ENCODE measurements at places on chromosomes 13 and 19. TPM values are rescaled to one million over a fixed set of nuclear protein-coding genes. Genes with fewer than 3 reads are reported as not detected.

The ZSCAN1 gene
- 0.69 TPM for total RNA-seq

The NOTCH3 gene
- total RNA-seq: 3.8 TPM

The RASAL3 gene
- not detected for total RNA-seq

The PEG3 gene
- 9.5 TPM for total RNA-seq

The CRX gene
- total RNA-seq: not detected

The KCNRG gene
- total RNA-seq: 0.14 TPM

The RASL11A gene
- total RNA-seq: 1.8 TPM

The PTH2 gene
- total RNA-seq: not detected

The FAAP24 gene
- total RNA-seq: 4.2 TPM

The ZNF625 gene
- total RNA-seq: 4.6 TPM

The TMEM238 gene
- 16.3 TPM for total RNA-seq

The ARHGAP45 gene
- 6.7 TPM for total RNA-seq

The GJB6 gene
- 0.29 TPM for total RNA-seq

The ZNF536 gene
- not detected for total RNA-seq

- no peak for DNase-seq
Observed at GRCh38 chr19:11367528-11367927, 6.9 kb upstream of the SWSAP1 start.

- DNase-seq: no peak
Observed at GRCh38 chr13:82688400-82688994, 1193.8 kb downstream of the SLITRK1 start.

GRCh38 chr13:95813139-95813538 is 136.2 kb downstream of the DNAJC3 start:
- DNase-seq: no peak

DNA sequence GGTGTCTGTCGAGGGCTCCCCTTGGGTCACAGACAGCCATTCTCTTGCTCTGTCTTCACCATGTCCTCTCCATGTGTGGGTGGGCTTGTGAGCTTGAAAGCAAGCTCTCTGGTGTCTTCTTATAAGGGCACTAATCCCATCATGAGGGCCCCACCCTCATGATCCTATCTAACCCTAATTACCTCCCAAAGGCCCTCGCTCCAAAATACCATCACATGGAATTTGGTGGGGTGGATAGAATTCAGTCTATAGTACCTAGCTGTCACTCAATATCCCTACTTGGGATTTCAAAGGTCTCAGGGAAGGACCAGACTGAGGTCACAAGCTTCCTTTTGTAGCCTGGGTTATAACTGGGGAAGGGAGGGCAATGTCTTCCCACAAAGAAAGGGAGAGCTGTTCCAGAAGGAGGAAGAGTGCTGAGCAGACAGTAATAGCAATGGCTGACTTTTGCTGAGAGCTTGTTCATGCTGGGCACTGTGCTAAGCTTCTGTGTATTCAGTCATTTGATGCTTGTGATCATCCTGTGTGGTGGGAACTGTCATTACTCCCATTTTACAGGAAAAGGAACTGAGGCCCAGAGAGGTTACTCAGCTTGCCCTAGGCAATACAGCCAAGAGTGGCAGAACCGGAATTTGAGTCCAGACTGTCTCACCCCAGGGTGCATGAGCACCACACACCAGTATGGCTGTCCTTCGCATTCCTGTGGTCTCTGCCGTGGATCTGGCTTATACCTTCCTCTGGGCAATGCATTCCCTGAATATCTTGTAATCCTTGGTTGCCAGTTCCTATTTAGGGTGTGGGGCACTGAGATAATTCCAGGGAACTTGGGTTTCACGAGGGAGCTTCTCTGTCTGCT is 8.2 kb downstream of the FXYD5 start:
- no peak for DNase-seq

- DNase-seq: no peak
Observed at GRCh38 chr19:17352608-17353280, 15.4 kb downstream of the GTPBP3 start.

DNA sequence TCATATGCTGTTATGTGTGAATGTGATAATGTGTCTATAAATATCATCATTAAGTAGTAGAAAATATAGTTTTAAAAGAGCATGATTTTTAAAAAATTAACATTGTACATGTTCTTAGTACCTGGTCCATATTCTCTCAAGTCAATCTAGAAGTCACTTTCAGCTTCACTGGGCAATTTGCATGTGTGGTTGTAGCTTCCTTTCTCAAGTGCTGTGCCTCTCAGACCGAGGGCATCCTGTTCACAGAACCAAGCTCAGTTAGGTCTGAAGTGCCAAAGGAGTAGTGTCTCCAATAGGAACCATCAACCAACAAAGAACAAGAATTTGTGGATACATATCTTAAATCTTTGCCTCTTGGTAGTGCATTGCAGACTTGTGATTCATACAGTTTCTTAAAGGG is 541.8 kb upstream of the SLC10A2 start:
- DNase-seq: no peak

GRCh38 chr19:44626048-44626624 is 12.8 kb downstream of the IGSF23 start:
- peak; percentile 99 for DNase-seq

GRCh38 chr19:20038358-20039202 is 725 bp downstream of the ZNF682 start:
- DNase-seq: no peak

- no peak for DNase-seq
Observed at GRCh38 chr13:28718196-28718542, 601 bp downstream of the SLC46A3 start.

- no peak for DNase-seq
Observed at GRCh38 chr13:20441879-20442278, 83.8 kb downstream of the CRYL1 start.

DNA sequence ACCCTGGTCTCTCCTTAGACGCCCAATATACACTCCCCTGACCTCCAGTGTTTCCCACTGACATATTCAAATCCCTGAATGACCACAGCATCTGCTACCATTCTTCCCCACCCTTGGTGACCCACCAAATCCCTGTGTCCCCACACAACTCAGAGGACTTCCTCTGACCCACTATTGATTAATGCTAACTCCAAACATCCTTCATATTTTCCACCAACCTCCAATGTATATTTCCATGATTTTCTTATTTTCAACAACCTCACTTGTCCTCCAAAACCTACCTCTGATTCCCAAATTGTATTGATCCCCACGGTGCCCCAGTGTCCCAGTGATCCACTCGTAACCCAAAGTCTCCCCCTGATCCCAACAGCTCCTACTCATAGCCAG is 526 bp upstream of the DMWD start:
- DNase-seq: no peak

- no peak for DNase-seq
Observed at GRCh38 chr13:46181840-46182490, at the start of gene LCP1. LCP1 (minus strand) TSS chr13:46182177; CDS start chr13:46159662, 22,515 bp downstream.

GRCh38 chr19:17328517-17329365 is 5.9 kb downstream of the ANO8 start:
- DNase-seq: no peak

DNA sequence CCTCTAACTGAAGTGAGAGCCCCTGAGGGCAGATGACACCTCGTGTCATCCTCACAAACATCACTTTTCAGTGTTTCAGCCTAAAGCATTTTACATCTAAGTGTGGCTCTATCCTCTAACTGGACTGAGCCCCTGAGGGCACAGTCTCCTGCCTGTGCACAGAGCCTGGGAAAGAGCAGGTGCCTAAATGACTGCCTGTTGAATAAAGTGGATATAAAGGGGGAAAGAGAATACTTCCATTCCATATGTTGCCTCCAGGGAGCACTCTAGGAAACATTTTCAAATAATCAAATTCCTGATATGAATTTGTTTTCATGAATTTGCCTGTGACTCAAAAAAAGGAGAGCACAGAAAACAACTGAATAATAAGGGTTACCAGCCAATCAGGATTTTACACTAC is 32.2 kb downstream of the CNMD start:
- DNase-seq: no peak

- no peak for DNase-seq
Observed at GRCh38 chr13:89454681-89455080, 1783.5 kb downstream of the SLITRK5 start.

- no peak for DNase-seq
Observed at GRCh38 chr13:52673465-52673864, 20.8 kb downstream of the SUGT1 start.

DNA sequence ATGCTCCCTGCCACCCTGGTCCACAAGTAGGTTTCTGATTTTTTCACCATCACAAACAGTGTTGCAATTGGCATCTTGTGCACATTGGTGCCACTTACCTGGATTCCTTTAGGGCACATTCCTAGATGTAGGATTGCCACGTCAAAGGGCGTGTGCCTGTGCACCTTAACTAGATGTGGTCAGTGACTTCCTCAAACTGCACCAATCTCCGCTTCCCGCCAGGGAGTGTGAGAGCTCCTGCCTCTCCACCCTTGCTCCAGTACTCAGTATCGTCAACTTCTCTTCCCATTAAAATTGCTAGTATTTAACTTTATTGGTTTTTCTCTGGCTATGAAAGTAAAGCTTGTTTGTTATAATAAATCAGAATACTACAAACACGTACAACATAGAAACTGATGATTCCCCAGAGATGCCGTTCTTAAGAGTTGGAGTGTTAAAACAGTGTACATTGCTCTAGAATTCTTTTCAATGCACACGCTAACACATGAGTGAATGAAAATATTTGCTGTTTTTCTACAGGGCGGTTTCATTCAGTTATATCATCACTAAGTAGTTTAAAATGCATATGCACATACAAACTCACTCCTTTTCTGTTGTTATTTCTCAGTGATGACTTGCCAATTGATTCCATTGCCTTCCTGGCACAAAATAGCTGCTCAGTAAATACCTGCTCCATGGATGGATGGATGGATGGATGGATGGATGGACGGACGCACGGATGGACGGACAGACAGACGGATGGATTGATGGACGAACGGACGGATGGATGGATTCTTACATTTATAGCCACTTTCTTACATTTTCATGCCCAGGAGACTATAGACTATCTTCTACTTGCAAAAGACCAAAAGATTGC is 23.4 kb downstream of the CCNE1 start:
- DNase-seq: no peak

DNA sequence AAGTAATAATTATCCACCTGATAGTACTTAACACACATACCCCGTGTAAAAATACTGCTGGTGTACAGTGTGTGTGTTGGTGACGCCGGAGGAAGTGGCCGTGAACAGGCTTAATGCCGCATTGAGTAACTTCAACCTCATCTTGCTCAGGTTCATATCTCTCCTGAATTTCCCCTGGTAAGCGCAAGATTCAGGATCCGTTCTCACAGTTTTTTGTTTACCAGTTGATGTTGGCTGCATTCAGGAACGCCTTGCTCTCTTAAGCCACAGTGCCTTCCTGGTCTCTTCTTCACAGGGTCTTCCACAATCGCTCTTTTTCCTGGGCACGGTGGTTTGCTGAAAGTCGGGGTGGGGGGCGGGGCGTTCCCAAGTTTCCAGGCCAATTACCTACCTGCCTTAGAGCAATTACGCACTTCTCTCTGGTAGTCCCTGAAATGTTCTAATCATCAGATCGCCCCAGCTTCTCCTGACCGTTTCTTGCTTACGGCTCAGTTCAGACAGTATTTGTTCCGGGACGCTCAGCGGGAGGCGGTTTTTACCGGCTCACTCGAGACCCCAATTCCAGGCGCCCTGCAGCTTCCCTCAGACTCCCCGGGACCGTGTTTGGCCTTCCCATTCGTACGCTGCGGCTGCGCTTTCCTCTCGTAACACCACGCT is 706 bp upstream of the DNAJC3 start:
- DNase-seq: peak; percentile 39

DNA sequence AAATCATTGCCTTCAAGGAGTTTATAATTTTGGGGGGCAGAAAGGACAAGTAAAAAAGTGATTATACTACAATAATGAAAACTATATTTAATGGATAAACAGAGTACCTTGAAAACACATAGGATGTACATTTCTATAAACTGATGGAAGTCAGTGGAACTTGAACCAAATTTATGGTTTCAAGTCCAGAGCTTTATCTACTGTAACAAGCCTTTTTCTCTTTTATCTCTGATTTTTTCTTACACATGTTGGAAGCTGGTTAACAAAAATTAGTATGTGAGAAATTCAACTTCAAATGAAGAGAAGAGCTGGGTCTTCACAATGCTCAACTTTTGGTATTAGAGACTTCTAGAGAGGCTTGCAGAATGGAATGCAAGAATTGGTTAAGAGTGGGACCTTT is 393.6 kb downstream of the LMO7 start:
- DNase-seq: no peak

GRCh38 chr13:110135977-110136597 is 170.9 kb downstream of the COL4A1 start:
- no peak for DNase-seq

- DNase-seq: no peak
Observed at GRCh38 chr13:63595811-63596210, 2180.2 kb upstream of the PCDH20 start.

GRCh38 chr13:94630858-94631257 is 29.2 kb downstream of the GPR180 start:
- no peak for DNase-seq

DNA sequence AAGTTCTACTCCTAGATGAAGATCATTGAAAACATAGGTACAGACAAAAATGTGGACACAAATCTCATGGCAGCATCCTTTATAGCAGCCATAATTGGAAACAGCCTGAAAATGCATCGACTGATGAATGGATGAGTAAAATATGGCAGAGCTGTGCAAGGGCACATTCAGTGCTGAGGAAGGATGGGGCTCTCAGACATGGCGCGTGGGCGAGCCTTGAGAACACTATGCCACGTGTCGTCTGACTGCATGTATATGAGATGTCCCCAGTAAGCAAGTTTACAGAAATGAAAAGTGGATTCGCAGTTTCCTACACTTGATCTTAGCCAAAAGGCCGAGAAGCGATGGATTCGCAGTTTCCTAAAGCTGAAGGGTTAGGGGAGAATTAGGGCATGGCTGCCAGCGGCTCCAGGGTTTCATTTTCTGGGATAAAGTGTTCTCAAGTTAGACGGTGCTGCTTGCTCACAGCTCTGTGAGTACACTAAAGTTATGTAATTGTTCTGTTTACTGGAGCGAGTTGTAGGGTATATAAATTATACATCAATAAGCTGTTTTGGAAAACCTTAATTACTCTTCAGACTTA is 78.0 kb downstream of the RAB20 start:
- no peak for DNase-seq

GRCh38 chr19:41189425-41190065 is 3.5 kb upstream of the CYP2S1 start:
- DNase-seq: no peak

Measured in epithelial cell of proximal tubule (primary cell).